RPMI8226 (cell line): ENCODE measurements at places on chromosomes 13 and 19.
A peak's percentile ranks its signal among the peaks of the same experiment; 100 is the strongest.

DNA sequence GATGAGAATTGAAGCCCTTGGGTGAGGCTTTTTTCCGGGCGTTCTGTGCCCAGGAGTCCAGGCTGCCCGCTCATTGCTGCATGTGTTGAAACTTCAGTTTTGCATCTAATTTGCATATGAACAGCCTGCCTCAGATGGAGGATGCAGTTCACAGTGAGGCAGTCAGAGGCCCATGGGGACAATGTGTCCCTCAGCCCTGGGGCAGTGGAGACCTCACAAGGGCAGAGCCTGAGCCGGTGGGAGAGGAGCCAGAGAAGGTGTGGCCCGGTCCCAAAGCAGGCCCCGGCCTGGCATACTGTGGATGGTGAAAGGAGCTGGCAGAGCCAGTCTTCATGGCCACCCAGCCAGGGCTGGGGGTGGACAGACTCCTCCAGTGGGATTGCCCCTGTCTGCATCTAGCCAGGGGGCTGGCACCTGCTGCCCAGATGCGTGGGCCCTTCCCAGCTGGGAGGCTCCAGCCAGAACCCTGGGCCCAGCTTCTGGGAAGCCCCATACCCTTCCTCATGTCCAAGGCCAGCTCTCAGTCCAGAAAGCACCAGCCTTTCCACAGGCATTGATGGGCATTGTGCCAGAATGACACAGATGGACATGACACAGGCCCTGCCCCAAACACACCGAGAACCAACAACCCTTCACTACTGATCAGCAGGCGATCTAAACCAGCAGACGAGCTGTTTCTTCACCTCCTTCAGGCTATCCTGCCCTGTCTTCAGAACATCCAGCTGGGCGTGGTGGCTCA, 32.9 kb upstream of the KCTD15 start:
- no peak for DNase-seq

DNA sequence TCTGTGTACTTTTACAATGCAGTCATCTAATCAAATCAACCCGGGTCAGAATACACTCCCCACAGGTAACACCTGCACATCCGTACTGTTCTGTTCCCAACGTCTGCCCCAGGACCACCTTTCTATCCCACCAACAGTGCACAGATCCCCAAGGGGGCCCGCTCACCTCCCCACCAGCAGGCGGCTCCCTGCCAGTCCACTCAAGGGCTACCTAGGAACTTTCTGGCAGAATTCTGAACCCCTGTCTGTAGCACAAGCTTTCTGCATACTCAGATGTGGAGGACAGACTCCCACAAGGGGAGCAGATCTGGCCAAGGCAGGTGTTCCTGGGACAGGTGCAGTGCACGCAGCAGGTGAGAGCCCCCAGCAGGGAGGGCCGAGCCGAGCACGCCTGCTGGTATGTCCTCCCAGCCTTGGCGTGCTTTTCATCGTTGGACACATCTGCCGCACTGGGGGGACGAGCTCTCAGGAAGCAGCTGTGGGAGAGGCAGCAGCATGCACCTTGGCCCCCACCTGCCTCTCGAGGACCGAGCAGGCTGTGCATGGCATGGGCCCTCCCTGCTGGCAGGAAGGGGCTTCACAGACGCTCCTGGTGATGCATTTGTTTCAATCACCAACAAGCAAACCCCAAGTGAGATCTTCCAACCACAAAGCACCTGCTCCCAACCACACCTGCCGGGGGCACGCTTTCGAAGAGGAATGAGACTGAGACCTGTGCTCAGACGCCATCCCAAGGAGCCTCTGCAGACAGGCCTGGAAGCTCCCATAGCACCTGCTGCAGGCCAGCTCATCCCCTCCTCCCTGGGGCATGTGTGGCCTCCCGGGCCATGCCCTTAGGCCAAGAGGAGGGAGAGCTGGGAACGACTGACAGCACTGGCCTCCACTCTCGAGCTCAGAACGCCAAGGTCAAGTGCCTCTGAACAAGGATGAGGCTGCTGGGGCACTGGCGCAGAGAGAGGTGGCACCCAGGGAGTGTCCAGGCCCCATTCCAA, 35.9 kb downstream of the RAB20 start:
- DNase-seq = peak; percentile 94

GRCh38 chr13:112449545-112449930, 73.4 kb downstream of the SPACA7 start:
- no peak for DNase-seq

- peak; percentile 59 for DNase-seq
Measured at GRCh38 chr13:21625366-21625765, 21.4 kb upstream of the MICU2 start.

GRCh38 chr13:20988909-20989655, 72.3 kb downstream of the LATS2 start:
- DNase-seq = no peak

DNA sequence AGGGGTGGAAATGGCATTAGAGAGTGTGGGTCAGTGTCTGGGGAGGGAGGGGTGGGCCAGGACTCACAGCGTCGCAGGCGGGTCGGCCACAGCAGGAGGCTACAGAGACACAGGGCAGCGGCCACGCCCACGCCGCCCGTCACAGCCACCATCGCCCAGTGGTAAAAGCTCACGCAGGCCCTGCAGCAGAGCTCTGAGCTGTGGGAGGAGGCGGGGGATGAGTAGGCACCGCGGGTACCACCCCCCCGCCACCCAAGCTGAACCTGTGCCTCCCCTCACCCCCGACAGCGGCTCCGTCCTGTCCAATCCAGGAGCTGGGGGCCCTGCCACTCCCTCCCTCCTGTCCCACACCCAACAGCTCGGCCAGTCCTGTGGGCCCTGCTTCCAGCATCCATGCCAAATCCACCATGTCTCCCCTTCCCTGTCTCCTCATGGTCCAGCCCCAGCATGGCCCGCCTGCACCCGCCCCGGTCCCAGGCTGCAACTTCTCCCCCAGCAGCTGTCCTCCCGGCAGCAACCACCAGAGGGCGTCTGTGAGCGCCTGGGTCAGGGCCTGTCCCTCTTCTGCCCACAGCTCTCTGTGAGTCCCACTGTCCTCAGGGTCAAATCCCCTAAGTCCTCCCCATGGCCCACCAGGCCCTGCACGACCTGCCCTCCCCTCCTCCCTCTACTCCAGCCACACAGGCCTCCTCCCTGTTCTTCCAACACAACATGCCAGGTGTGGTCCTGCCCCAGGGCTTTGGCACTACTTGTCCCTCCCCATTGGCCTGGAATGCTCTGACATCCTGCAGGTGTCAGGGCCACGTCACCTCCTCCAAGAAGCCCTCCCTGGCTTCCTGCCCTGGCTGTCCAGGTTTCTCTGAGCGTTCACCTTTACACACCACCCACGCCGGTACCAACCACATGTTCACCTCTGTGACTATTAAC, 6.0 kb downstream of the TEKTIP1 start:
- DNase-seq = peak; percentile 67

- no peak for DNase-seq
Measured at GRCh38 chr13:23437916-23438315, 4.4 kb upstream of the SACS start.

DNA sequence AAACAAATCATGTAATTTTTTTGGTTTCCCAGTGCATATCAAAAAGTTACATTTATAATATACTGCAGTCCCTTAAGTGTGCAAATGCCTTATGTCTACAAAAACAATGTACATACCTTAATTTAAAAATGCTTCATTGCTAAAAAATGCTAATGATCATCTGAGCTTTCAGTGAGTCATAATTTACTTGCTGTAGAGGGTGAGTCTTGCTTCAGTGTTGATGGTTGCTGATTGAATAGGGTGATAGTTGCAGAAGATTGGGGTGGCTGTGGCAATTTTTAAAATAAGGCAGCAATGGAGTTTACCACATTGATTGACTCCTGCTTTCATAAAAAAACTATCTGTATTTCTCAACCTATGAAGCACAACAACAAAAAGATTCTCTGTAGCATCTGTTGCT, 613.9 kb downstream of the TBC1D4 start:
- DNase-seq = no peak

- no peak for DNase-seq
Measured at GRCh38 chr19:33427801-33428626, 54.5 kb downstream of the CEBPG start.

DNA sequence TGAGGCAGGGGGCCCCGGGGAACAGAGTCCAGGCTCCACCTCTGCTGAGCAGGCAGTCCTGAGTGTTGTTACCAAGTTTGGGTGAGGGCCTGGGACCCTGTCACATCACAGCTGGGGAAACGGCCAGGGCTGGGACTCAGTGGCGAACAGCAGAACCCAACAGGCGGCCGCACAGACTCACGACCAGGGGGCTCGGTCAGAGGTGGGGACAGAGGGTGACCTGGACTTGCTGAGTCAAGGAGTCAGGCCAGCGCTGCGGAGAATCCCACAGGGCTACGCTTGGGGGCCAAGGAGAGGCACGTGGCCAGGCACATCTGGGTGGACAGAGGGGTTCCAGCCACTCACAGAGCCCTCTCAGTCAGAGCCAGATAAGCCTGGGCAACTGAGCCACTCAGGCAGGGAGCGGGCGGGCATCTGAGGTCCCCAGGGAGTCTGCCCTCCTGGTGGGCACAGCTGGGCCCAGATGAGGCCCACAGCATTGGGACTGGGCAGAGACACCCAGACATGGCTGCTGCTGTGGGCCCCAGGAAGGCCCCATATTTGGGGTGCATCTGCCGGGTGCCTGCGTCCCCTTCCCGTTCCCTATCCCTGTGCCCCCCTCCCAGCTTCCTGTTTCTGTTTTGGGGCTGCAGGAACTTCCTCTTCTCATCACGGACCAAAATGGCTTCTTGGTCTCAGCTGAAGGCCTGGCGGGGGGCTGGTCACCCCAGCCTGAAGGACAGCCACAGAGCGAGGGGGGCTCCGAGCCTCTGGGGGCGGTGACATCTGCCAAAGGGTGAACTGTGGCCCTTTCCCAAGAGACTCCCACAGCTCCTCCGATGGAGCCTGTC, 34.0 kb downstream of the CEBPA start:
- DNase-seq = no peak

- DNase-seq = peak; percentile 81
Measured at GRCh38 chr19:45117167-45117594, 24.2 kb downstream of the PPP1R37 start.

DNA sequence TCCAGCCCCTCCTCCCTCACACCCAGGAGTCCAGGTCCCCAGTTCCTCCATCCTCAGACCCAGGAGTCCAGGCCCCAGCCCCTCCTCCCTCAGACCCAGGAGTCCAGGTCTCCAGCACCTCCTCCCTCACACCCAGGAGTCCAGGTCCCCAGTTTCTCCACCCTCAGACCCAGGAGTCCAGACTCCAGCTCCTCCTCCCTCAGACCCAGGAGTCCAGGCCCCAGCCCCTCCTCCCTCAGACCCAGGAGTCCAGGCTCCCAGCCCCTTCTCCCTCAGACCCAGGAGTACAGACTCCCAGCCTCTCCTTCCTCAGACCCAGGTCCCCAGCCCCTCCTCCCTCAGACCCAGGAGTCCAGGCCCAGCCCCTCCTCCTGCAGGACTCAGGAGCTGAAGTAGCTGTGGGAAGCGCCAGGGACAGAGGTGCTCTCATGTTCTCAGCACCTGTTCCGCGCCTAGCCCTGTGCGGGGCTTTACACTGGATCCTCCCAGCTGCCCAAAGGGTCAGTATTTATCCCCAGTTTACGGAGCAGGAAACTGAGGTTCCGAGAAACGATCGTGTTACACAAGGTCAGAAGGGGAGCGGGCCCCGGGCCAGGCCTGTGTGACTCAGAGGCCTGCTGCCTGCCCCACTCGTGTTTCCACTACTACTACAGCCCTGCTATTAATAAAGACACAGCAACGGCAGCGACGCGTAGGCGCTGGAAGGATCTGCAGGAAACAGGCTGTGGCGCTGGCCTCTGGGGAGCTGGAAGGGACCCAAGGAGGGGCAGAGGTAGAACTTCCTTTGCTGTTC, 1.7 kb upstream of the SBK3 start:
- no peak for DNase-seq

GRCh38 chr13:49343731-49344130, 96.0 kb downstream of the CDADC1 start:
- no peak for DNase-seq

GRCh38 chr13:113787694-113788093, 28.7 kb downstream of the TMEM255B start:
- no peak for DNase-seq

DNA sequence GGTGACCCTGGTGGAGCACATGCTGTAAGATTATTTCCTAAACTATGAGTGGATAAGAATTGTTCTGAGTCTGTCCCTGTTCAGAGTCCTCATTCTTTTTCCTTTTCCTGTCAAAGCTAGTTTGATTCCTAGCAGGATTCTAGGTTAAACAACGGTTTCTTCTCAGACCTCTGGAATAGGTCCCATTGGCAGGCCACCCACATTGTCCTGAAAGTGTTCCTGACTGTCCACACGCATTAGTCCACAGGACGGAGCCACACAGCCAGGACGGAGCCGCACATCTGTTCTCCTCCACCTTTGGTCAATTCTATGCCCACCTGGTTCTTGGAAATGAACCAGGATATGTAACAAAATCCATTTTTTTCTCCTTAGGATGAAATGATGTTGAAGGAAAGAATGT, 46.1 kb downstream of the ANKRD10 start:
- DNase-seq = no peak

GRCh38 chr13:71399631-71400215, 467.3 kb downstream of the DACH1 start:
- no peak for DNase-seq

DNA sequence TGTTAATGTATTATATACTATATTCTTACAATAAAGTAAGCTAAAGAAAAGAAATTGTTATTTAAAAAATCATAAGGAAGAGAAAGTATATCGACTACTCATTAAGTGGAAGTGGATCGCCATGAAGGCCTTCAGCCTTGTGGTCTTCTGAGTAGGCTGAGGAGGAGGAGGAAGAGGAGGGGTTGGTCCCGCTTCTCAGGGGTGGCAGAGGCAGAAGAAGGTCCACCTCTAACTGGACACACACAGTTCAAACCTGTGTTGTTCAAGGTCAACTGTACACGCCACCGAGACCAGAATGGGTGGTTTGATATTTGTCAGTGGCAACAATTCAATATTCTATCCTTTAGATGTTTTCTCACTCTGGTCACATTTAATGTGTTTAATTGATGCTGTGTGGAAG, 67.2 kb downstream of the ALOX5AP start:
- no peak for DNase-seq

DNA sequence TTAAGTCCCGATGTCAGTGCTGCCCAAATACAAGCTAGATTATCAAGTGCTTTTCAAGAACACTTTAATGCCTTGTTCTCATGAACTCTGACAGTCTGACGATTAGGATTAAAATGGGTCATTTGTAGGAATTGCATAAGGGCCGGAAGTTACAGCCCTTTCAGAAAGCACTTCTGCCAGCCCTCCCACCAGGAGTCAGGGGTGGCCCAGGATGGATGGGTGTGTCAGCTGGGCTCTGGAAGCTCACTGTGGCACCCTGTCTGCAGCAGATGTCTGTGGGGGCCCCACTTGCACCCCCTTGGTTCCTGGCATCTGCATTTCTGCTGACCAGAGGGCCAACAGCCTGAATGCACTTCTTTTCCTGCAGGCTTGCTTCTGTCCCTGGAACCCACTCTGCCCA, 712.7 kb downstream of the UQCRFS1 start:
- DNase-seq = no peak
